ENCODE measurements at places on chromosomes 2 and 18.

GRCh38 chr2:5686536-5686935, 5.6 kb upstream of the SOX11 start:
- no peaks in the 10 kb centered on the region for H3K36me3 ChIP-seq
- H3K27me3 ChIP-seq: peaks cover 49% of the 10 kb centered on the region
- peaks cover 5% of the 10 kb centered on the region for H3K4me1 ChIP-seq
- H3K4me3 ChIP-seq: no peak overlapping the region
- no peak overlapping the region for H3K27ac ChIP-seq

- H3K4me3 ChIP-seq: no peak overlapping the region
- H3K4me1 ChIP-seq: no peaks in the 10 kb centered on the region
- no peaks in the 10 kb centered on the region for H3K27me3 ChIP-seq
- H3K36me3 ChIP-seq: no peaks in the 10 kb centered on the region
- DNase-seq: no peak
Measured at GRCh38 chr2:204170411-204170810, 233.8 kb downstream of the ICOS start.

DNA sequence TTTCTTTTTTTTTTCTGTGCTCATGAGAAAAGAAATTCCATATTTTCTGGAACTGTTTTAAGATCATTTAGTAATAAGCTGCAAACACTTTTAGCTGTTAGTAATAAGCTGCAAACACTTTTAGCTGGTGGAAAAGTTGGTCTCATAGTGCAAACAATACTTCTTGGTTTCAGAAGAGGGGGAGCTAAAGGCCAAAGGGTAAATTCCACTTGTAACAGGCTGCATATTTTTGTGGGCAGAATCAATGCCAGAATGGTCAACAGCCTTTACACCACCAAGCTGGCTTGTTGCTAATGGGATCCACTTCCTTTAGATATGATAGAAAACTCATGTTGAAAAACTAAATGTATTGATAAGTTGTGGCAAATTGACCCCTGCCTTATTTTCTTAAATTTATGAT, 356.8 kb downstream of the NR4A2 start:
- no peaks in the 10 kb centered on the region for H3K4me1 ChIP-seq
- H3K4me3 ChIP-seq: no peak overlapping the region
- no peaks in the 10 kb centered on the region for H3K27me3 ChIP-seq
- no peak for DNase-seq
- H3K36me3 ChIP-seq: no peaks in the 10 kb centered on the region

- no peaks in the 10 kb centered on the region for H3K27me3 ChIP-seq
- no peak overlapping the region for H3K27ac ChIP-seq
- peaks cover 46% of the 10 kb centered on the region for H3K36me3 ChIP-seq
- no peak for DNase-seq
- peaks cover 8% of the 10 kb centered on the region for H3K4me1 ChIP-seq
Measured at GRCh38 chr18:56803051-56803450, 151.9 kb downstream of the WDR7 start.

- DNase-seq: no peak
- no peaks in the 10 kb centered on the region for H3K36me3 ChIP-seq
- H3K27ac ChIP-seq: no peak overlapping the region
- no peaks in the 10 kb centered on the region for H3K4me1 ChIP-seq
- H3K27me3 ChIP-seq: no peaks in the 10 kb centered on the region
Measured at GRCh38 chr2:23542230-23542789, 157.3 kb downstream of the KLHL29 start.

DNA sequence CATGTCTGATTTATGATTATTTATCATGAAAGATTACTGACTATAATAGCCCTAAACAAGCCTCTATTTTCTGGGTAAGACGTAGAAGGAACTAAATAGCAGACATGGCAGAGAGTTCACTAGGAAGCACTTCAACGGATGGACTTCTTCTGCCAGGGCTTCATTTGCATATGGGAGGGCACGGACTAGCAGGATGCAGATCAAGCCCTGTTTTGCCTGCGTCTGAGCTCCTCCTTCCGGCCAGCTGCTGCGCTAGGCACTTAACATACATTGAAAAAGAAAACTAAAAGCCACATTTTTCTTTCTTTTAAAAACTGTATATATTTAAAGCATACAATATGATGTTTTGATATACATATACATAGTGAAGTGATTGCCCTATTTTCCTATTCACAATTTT, 340.0 kb upstream of the MEX3C start:
- no peak overlapping the region for H3K27ac ChIP-seq
- no peak for DNase-seq
- H3K4me1 ChIP-seq: peaks cover 2% of the 10 kb centered on the region
- peaks cover 8% of the 10 kb centered on the region for H3K27me3 ChIP-seq

GRCh38 chr2:110180036-110180435, 24.8 kb downstream of the NPHP1 start:
- no peak overlapping the region for H3K27ac ChIP-seq
- DNase-seq: no peak
- peaks cover 40% of the 10 kb centered on the region for H3K27me3 ChIP-seq
- no peaks in the 10 kb centered on the region for H3K4me1 ChIP-seq
- H3K4me3 ChIP-seq: no peak overlapping the region
- H3K36me3 ChIP-seq: peaks cover 4% of the 10 kb centered on the region

DNA sequence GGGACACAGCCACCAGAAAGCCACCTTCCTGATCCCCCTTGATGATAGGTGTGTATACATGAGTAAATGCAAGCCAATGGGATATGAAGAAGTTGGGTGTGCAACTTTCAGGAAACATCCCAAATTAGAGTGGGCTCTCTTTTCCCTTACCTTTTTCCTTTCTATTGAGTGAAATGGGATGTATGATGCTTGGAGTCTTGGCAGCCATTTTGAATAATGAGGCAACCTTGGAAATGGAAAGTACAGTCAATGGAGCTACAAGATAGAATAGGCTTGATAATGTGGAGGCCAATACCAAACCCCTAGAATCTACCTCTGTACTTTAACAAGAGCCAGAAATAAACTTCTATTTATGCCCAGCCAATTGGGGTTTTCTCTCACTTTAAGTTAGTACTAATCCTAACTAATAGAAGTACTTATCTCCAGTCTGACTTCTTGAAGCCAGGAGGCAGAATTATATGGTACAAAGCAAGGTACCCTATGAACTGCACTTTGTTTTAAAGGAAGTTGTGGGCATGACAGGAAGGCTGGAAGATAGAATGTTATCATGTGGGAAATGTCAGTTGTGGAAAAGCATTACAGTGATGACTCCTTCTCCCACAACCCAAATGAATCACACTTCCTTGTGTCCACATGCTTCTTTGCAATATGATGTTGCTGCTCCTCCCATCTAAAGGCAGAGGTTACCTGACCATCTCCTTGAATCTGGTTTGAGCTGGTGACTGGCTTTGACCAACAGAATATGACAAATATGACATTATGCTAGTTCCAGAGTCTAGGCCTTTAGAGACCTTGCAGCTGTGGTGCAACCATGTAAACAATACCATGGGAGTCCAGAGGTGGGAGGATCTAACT, 12.9 kb upstream of the NABP1 start:
- H3K4me1 ChIP-seq: peaks cover 22% of the 10 kb centered on the region
- no peak overlapping the region for H3K27ac ChIP-seq
- no peak overlapping the region for H3K4me3 ChIP-seq
- H3K27me3 ChIP-seq: no peaks in the 10 kb centered on the region
- no peaks in the 10 kb centered on the region for H3K36me3 ChIP-seq

DNA sequence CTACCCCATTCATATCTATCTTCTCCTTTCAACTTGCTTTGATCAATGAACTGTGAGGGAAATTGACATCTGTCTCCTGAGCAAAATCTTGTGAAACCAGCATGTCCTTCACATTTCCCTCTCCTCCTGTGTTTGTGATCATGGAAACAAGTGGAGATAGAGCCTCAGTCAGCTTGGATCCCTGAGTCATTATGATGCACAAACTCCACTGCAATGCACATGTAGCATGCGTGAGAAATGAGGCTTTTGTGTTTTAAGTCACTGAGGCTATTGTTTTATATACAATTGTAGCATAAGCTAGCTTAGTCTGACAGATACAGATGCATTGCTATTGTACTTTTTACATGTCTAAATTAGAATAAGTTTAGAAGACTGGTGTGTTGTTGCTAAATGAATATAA, 85.2 kb upstream of the HNMT start:
- no peak overlapping the region for H3K4me3 ChIP-seq
- H3K27ac ChIP-seq: no peak overlapping the region
- H3K36me3 ChIP-seq: no peaks in the 10 kb centered on the region
- H3K27me3 ChIP-seq: peaks cover 3% of the 10 kb centered on the region
- no peak for DNase-seq

- DNase-seq: peak; percentile 68
- H3K36me3 ChIP-seq: no peaks in the 10 kb centered on the region
- H3K27me3 ChIP-seq: no peaks in the 10 kb centered on the region
Measured at GRCh38 chr2:28406276-28407096, 13.8 kb downstream of the FOSL2 start.

GRCh38 chr2:190994148-190994547, 19.8 kb downstream of the STAT1 start:
- H3K4me1 ChIP-seq: peaks cover 66% of the 10 kb centered on the region
- H3K36me3 ChIP-seq: peaks cover 97% of the 10 kb centered on the region
- H3K27ac ChIP-seq: peak overlapping the region; percentile 82
- no peak overlapping the region for H3K4me3 ChIP-seq
- DNase-seq: no peak

GRCh38 chr2:218074031-218074430, 5.0 kb downstream of the RUFY4 start:
- DNase-seq: no peak
- peaks cover 5% of the 10 kb centered on the region for H3K27me3 ChIP-seq
- H3K36me3 ChIP-seq: no peaks in the 10 kb centered on the region
- H3K4me3 ChIP-seq: no peak overlapping the region
- H3K27ac ChIP-seq: no peak overlapping the region

DNA sequence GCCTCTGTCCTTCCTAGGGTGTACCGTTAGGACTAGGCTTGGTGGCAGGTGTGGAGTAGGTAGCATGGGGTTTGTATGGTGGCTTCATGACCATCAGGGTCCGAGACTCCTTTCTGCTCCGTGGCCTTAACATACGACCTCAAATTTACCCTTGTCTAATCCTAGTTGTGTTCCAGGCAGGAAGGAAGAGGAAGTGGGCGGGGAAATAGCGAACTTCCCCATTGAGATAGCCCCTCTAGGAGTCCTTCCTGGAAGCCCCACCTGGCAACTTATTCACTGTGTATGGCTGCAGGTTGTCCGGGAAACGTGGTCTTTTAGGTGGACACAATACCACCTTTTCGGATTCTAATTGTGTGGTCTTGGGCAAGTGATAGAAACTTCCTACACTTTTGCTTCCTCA, 9.3 kb downstream of the CD8A start:
- no peaks in the 10 kb centered on the region for H3K27me3 ChIP-seq
- peaks cover 25% of the 10 kb centered on the region for H3K36me3 ChIP-seq
- H3K27ac ChIP-seq: no peak overlapping the region
- DNase-seq: no peak
- no peak overlapping the region for H3K4me3 ChIP-seq

- H3K4me3 ChIP-seq: no peak overlapping the region
- H3K27me3 ChIP-seq: no peaks in the 10 kb centered on the region
- no peak overlapping the region for H3K27ac ChIP-seq
- H3K4me1 ChIP-seq: no peaks in the 10 kb centered on the region
- no peak for DNase-seq
Measured at GRCh38 chr18:52319424-52319983, 20.5 kb upstream of the DCC start.

DNA sequence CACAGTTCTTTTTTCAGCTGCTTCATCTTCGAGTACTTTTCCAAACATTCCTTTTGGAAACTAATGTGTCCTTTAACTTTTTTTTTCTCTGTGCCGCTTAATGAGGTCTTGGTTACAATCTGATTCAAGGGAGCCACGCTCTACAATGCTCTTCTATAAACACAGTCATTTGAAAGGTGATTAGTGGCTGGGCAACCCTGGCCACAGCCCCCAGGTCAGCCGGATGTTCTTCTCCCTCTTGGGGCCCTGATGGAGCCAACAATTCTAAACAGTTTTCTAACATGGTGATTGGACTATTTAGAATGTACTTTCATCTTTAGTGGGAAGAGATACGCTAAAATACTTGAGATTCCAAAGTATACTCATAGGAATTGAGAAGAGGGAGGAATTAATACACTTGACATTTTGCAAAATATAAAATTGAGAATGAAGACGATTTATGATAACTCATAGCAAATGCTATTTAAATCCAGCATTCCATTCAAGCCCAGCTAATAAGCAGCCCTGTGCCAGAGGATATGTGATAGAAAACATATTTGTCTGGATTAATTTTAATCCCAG, 83.7 kb upstream of the MBOAT2 start:
- H3K4me1 ChIP-seq: no peaks in the 10 kb centered on the region
- peaks cover 11% of the 10 kb centered on the region for H3K27me3 ChIP-seq
- H3K27ac ChIP-seq: no peak overlapping the region

- H3K4me3 ChIP-seq: no peak overlapping the region
- no peak for DNase-seq
- no peak overlapping the region for H3K27ac ChIP-seq
- H3K4me1 ChIP-seq: no peaks in the 10 kb centered on the region
Measured at GRCh38 chr2:200186002-200186401, 120.5 kb upstream of the SPATS2L start.

GRCh38 chr18:35041815-35042387, 688 bp downstream of the MAPRE2 start:
- DNase-seq: no peak
- peaks cover 13% of the 10 kb centered on the region for H3K36me3 ChIP-seq
- H3K4me1 ChIP-seq: peaks cover 77% of the 10 kb centered on the region

- no peaks in the 10 kb centered on the region for H3K36me3 ChIP-seq
- H3K4me1 ChIP-seq: no peaks in the 10 kb centered on the region
- no peak overlapping the region for H3K4me3 ChIP-seq
- H3K27me3 ChIP-seq: no peaks in the 10 kb centered on the region
- no peak overlapping the region for H3K27ac ChIP-seq
Measured at GRCh38 chr2:57696016-57696415, 350.6 kb upstream of the VRK2 start.

GRCh38 chr2:109341355-109342255, 212.6 kb downstream of the SH3RF3 start:
- H3K27me3 ChIP-seq: peaks cover 10% of the 10 kb centered on the region
- DNase-seq: no peak
- no peak overlapping the region for H3K27ac ChIP-seq
- peaks cover 12% of the 10 kb centered on the region for H3K4me1 ChIP-seq
- no peaks in the 10 kb centered on the region for H3K36me3 ChIP-seq

GRCh38 chr2:179059026-179059700, 9.2 kb upstream of the CCDC141 start:
- H3K4me1 ChIP-seq: no peaks in the 10 kb centered on the region
- no peaks in the 10 kb centered on the region for H3K36me3 ChIP-seq
- no peak for DNase-seq
- H3K27me3 ChIP-seq: no peaks in the 10 kb centered on the region
